ENCODE measurements at places on chromosomes 5 and 9.

GRCh38 chr5:109959652-109960051 is 269.9 kb downstream of the MAN2A1 start:
- DNase-seq, result no peak
- no peaks in the 10 kb centered on the region for H3K27me3 ChIP-seq
- no peak overlapping the region for H3K4me3 ChIP-seq
- H3K36me3 ChIP-seq, result no peaks in the 10 kb centered on the region

- H3K27me3 ChIP-seq, result no peaks in the 10 kb centered on the region
- no peaks in the 10 kb centered on the region for H3K4me1 ChIP-seq
- H3K27ac ChIP-seq, result no peak overlapping the region
- DNase-seq, result no peak
- peaks cover 14% of the 10 kb centered on the region for H3K36me3 ChIP-seq
Measured at GRCh38 chr9:92618633-92619225, 51.2 kb downstream of the IPPK start.

GRCh38 chr9:125752070-125752628 is 5.0 kb downstream of the PBX3 start:
- H3K4me3 ChIP-seq, result peak overlapping the region; percentile 33
- H3K27me3 ChIP-seq, result no peaks in the 10 kb centered on the region
- DNase-seq, result no peak
- no peak overlapping the region for H3K27ac ChIP-seq
- H3K4me1 ChIP-seq, result no peaks in the 10 kb centered on the region

DNA sequence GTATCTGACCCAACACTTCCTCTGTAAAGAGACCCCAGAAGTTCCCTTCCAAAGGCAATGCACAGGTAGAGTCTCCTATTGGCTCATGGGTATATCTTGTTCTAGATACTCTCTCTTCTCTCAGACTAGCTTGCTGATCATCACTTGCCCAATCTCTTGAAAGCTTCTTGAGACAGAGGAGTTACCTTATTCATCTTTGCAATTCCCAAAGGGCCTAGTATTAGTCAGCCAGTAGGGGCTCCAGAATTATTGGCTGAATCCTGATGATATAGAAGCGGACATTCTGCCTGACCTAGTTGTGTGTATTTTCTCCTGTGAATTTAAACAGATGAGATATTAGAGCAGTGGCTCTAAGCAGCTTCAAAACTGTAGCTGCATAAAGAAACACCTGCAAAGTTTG is 304.0 kb upstream of the KLF4 start:
- H3K27me3 ChIP-seq, result no peaks in the 10 kb centered on the region
- no peak for DNase-seq
- H3K27ac ChIP-seq, result no peak overlapping the region
- H3K4me3 ChIP-seq, result no peak overlapping the region

- no peak overlapping the region for H3K27ac ChIP-seq
- DNase-seq, result no peak
- H3K27me3 ChIP-seq, result no peaks in the 10 kb centered on the region
- H3K36me3 ChIP-seq, result no peaks in the 10 kb centered on the region
- H3K4me3 ChIP-seq, result no peak overlapping the region
- no peaks in the 10 kb centered on the region for H3K4me1 ChIP-seq
Measured at GRCh38 chr9:10371824-10372223, 241.0 kb downstream of the PTPRD start.

GRCh38 chr9:27548055-27548741 is 18.6 kb upstream of the MOB3B start:
- DNase-seq, result no peak
- no peaks in the 10 kb centered on the region for H3K27me3 ChIP-seq
- no peak overlapping the region for H3K27ac ChIP-seq
- peaks cover 56% of the 10 kb centered on the region for H3K36me3 ChIP-seq
- H3K4me3 ChIP-seq, result no peak overlapping the region
- H3K4me1 ChIP-seq, result peaks cover 4% of the 10 kb centered on the region

- no peak overlapping the region for H3K27ac ChIP-seq
- H3K27me3 ChIP-seq, result no peaks in the 10 kb centered on the region
- no peak overlapping the region for H3K4me3 ChIP-seq
- DNase-seq, result no peak
- H3K4me1 ChIP-seq, result no peaks in the 10 kb centered on the region
Measured at GRCh38 chr5:179504600-179505396, 45.6 kb upstream of the RUFY1 start.

DNA sequence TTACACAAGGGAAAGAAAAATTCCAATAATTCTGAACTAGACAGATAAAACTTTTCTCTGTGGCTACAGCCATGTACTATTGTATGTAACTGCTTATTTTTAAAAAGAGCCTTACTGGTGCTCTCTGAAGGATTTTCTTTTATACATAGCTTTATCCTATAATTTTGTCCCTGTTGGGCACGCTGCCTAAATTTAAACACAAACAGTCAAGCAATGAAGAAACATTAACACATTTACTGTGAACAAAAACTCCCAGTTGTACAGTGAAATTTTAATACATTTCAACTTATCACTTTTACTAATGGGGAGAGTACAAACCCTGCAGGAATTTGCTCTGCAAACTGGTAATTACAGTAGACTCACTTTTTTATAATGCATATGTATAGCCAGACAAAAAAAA is 273.3 kb downstream of the BNC2 start:
- H3K27ac ChIP-seq, result no peak overlapping the region
- H3K36me3 ChIP-seq, result no peaks in the 10 kb centered on the region
- H3K4me3 ChIP-seq, result no peak overlapping the region
- H3K27me3 ChIP-seq, result no peaks in the 10 kb centered on the region
- no peak for DNase-seq
- no peaks in the 10 kb centered on the region for H3K4me1 ChIP-seq

- H3K27me3 ChIP-seq, result no peaks in the 10 kb centered on the region
- no peak overlapping the region for H3K4me3 ChIP-seq
- no peak for DNase-seq
- no peaks in the 10 kb centered on the region for H3K36me3 ChIP-seq
- H3K4me1 ChIP-seq, result peaks cover 15% of the 10 kb centered on the region
- no peak overlapping the region for H3K27ac ChIP-seq
Measured at GRCh38 chr9:16651446-16651964, 219.0 kb downstream of the BNC2 start.

DNA sequence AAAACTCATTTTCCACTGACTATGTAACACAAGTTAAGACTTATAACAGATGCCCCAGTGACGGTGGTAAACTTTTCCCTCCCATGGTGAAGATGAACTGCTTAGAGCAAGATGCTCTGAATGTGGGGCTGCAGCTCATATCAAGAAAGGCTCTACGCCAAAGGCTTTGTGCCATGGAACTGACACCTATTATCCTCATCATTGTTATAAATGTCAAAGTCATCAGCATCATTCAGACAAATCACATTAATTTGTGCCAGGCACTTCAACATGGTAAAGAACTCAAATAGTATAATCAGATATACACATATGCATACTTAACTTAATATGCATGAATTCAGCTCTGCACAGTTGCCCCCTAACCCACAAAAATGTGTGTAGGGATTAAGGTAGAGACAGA is 305.9 kb upstream of the ATP10B start:
- no peak overlapping the region for H3K27ac ChIP-seq
- H3K36me3 ChIP-seq, result no peaks in the 10 kb centered on the region
- no peaks in the 10 kb centered on the region for H3K4me1 ChIP-seq
- DNase-seq, result no peak

DNA sequence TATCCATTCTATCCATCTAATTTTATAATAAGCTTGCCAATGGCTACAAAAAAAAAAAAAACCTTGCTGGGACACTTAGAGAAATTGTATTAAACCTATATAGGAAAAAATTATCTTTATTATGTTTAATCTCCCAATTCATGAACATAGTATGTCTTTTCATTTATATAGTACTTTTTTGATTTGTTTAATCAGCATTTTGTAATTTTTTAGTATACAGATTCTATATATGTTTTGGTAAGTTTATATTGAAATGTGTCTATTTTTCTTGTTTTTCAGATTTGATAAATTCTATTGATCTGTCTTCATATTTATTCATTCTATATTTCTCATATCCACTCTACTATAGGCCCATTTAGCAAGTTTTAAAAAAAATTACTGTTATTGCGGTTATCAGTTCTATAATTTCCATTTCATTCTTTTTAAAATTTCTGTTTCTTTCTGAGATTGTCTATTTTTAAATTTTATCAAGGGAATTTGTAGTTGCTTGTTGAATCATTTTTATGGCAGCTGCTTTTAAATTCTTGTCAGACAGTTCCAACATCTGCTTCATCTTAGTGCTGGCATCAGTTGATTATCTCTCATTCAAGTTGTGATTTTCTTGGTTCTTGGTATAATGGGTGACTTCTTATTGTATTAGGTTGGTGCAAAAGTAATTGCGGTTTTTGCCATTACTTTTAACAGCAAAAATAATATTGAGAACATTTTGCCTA is 170.1 kb upstream of the S1PR3 start:
- peaks cover 6% of the 10 kb centered on the region for H3K4me1 ChIP-seq
- H3K27ac ChIP-seq, result no peak overlapping the region
- no peak overlapping the region for H3K4me3 ChIP-seq
- H3K27me3 ChIP-seq, result no peaks in the 10 kb centered on the region
- no peaks in the 10 kb centered on the region for H3K36me3 ChIP-seq

DNA sequence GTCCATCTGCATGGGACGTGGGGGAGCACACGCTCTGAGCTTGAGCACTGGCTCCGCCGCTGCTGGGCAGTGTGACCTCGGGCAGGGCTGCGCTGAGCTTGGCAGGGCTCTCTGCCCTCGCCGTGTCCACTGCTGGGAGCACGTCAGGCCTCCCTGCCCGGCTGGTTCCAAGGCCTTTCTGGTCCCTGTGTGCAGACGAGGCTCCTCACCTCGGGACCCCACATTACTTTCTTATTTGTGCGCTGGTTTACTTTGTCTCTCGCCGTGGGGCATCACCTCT is 43.9 kb downstream of the RXRA start:
- H3K27ac ChIP-seq, result no peak overlapping the region
- peaks cover 1% of the 10 kb centered on the region for H3K4me1 ChIP-seq
- no peak overlapping the region for H3K4me3 ChIP-seq
- H3K36me3 ChIP-seq, result no peaks in the 10 kb centered on the region
- DNase-seq, result no peak
- no peaks in the 10 kb centered on the region for H3K27me3 ChIP-seq

GRCh38 chr9:101711330-101711941 is 27.0 kb downstream of the GRIN3A start:
- DNase-seq, result peak; percentile 85
- H3K27me3 ChIP-seq, result no peaks in the 10 kb centered on the region
- H3K4me3 ChIP-seq, result no peak overlapping the region

DNA sequence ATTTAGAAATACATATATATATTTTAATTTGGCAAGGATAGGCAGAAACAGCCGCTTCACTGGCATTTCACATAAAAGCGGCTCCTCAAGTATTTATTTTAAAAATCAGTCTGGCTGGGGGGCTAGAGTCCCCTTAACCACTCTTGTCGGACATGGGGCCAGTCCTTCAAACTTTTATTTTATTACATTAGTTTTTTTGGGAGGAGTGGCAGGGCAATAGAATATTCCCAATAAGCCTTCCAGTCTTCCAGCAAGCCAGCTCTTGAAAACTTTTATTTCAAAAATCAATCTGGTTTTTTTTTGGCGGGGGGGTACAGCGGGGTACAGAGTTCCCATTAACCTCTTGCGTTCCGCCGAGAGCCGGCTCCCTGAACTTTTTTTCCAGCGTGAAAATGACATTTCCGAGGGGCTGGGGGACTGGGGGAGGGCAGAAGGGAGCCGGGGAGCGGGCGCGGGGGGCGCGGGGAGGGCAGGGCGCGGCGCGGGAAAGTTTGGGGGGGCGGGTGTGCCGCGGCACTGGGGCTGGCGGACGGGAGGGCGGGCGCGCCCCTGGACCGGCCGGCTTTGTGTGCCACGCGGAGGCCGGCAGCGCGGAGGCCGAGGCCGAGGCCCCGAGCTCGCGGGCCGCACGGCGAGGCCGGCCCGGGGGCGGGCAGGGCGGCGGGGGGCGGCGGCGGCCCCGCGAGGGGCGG is 504 bp upstream of the ZNF618 start:
- H3K4me3 ChIP-seq, result peak overlapping the region; percentile 29
- peaks cover 2% of the 10 kb centered on the region for H3K27me3 ChIP-seq
- H3K4me1 ChIP-seq, result peaks cover 6% of the 10 kb centered on the region
- DNase-seq, result no peak

GRCh38 chr9:106620081-106620480 is 242.9 kb upstream of the ZNF462 start:
- no peaks in the 10 kb centered on the region for H3K27me3 ChIP-seq
- H3K27ac ChIP-seq, result no peak overlapping the region
- H3K4me3 ChIP-seq, result no peak overlapping the region
- H3K4me1 ChIP-seq, result peaks cover 15% of the 10 kb centered on the region
- H3K36me3 ChIP-seq, result no peaks in the 10 kb centered on the region
- DNase-seq, result no peak

- peaks cover 2% of the 10 kb centered on the region for H3K4me1 ChIP-seq
- no peaks in the 10 kb centered on the region for H3K27me3 ChIP-seq
- no peak overlapping the region for H3K27ac ChIP-seq
- DNase-seq, result no peak
- peaks cover 7% of the 10 kb centered on the region for H3K36me3 ChIP-seq
Measured at GRCh38 chr5:137724251-137724650, 11.6 kb downstream of the KLHL3 start.

GRCh38 chr5:150293091-150293941 is 3.7 kb upstream of the CAMK2A start:
- H3K36me3 ChIP-seq, result no peaks in the 10 kb centered on the region
- no peaks in the 10 kb centered on the region for H3K27me3 ChIP-seq
- DNase-seq, result no peak
- 0 out of 2 replicates have a peak, but pooled peaks cover 2% of the 10 kb centered on the region for H3K4me1 ChIP-seq
- no peak overlapping the region for H3K4me3 ChIP-seq
- H3K27ac ChIP-seq, result no peak overlapping the region

DNA sequence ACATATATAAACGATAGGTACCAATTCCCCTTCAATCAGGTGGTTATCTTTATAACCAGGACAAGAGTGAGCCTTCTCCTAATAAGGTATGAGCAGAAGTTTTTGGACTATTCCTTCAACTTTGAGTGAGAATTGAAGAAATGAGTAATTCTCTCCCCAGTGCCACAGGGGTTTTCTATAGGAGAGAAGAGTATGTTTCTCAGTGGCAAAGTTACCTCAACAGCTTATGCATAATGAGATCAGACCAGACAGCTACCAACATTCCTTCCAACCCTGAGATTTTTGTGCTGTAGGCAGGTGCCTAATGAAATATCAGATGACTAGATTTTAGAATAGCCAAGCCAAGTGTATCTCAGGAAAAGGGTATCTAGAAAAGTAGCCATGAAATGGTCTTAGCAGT is 40.9 kb downstream of the ABLIM3 start:
- no peaks in the 10 kb centered on the region for H3K27me3 ChIP-seq
- H3K36me3 ChIP-seq, result no peaks in the 10 kb centered on the region
- H3K4me1 ChIP-seq, result no peaks in the 10 kb centered on the region
- H3K27ac ChIP-seq, result no peak overlapping the region
- DNase-seq, result no peak
- H3K4me3 ChIP-seq, result no peak overlapping the region

DNA sequence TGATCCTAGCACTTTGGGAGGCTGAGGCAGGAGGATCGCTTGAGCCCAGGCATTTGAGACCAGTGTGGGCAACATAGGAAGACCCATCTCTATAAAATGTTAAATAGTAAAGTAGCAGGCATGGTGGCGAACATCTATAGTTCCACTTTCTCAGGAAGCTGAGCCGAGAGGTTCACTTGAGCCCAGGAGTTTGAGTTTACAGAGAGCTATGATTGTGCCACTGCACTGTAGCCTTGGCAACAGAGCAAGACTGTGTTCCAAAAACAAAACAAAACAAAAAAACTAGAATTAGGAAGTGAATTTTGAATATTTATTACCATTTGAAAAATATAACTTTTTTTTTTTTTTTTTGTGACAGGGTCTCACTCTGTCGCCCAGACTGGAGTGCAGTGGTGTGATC is 26.8 kb upstream of the PAX5 start:
- no peaks in the 10 kb centered on the region for H3K4me1 ChIP-seq
- H3K36me3 ChIP-seq, result no peaks in the 10 kb centered on the region
- no peak for DNase-seq
- no peaks in the 10 kb centered on the region for H3K27me3 ChIP-seq
- no peak overlapping the region for H3K4me3 ChIP-seq
- no peak overlapping the region for H3K27ac ChIP-seq
